ENCODE measurements at places on chromosomes 3 and 15. TPM values are rescaled to one million over a fixed set of nuclear protein-coding genes. Genes with fewer than 3 reads are reported as not detected.

SOX2 gene
- total RNA-seq, result not detected

KLF15 gene
- 0.18 TPM for total RNA-seq

CCDC39 gene
- total RNA-seq, result not detected

ZBED2 gene
- 0.72 TPM for total RNA-seq

PRSS50 gene
- total RNA-seq, result not detected

SNX22 gene
- under 0.01 TPM for total RNA-seq

IGSF10 gene
- total RNA-seq, result under 0.01 TPM

MGLL gene
- 23.7 TPM for total RNA-seq

SHC4 gene
- 2.5 TPM for total RNA-seq

GRCh38 chr15:84772467-84772866 is 24.1 kb downstream of the ZNF592 start:
- DNase-seq, result no peak

- no peak for DNase-seq
These were observed 774.3 kb downstream of the TUSC7 start for GRCh38 chr3:117483839-117484238.

GRCh38 chr3:123294296-123294938 is 92.7 kb downstream of the SEC22A start:
- no peak for DNase-seq

DNA sequence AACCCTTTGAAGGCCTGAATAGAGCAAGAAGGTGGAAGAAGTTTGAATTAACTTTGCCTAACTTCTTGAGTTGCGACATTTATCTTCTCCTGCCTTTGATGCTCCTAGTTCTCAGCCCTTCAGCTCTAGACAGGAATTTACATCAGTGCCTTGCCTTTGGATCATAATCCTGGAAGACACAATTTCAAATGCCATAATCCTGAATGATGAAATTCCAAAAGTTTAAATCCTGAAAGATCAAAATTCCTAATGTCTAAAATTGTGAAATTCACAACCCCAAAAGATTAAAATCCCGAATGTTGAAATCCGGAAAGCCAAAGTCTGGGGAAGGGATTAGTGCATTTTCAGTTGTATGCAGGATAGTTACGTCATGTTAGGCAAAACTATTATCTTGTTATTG is 166.6 kb upstream of the PDZRN3 start:
- no peak for DNase-seq

DNA sequence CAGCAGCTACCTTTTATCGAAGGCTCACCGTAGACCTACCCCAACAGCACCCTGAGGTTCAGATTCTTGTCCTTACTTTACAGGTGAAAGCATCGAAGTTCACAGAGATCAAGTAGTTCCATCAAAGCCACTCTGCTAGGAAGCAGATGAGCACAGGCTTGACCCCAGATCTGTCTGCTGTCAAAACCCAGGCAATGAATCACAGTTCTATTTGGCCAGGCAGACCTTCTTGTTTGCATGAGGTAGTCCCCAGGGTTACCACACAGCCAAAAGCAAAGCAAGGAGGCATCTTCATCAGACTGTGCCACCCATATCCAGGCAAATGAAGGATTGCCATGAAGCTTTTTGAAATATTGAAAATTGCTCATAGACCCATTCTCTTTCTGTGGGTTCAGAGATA is 33.0 kb downstream of the HES1 start:
- no peak for DNase-seq

DNA sequence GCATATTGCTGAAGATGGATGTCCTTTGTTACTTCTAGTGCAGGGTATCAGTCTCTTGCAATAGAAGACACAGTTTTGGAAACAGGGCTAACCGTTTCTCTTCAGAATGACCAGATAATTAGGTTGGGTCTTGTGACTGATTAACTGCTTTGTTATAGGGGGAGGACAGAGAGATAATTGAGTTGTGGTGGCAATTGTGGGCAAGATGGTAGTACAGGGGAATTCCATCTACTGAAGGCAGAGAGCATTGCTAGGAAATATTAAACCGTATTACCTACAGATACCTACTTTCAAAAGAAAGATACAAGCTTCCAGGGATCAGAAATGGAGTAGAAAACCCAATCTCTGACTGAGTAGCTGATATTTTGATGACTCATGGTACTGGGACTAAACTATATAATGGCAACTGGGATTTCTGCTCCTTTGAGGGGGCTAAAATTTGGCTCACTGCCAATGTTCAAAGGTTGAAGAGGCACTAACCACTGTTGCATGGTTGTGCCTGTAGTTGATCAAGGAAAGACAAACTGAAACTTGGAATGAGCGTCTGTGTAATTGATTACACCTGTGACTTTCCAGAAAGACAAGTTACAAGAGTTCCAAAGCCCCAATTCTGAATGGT is 4.2 kb downstream of the PRR23B start:
- DNase-seq, result no peak

DNA sequence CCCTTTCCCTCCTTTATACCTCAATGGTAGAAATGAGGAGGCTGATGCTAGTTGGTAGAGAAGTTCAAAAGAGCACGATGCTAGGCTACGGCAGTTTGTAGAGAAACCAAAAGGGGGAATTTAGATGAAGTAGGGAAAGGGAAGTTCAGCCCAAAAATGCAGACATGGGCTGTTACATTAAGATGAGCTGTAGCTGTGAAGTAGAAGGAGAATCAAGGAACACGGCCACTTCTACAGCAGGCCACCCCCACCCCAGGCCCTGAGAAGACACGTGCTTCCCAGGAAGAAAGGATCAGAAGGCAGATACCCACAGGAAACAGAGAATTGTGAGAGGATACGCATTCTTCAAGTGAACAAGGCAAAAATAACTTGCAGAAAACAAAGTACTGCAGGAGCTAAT is 2.1 kb upstream of the PARP14 start:
- DNase-seq, result no peak

DNA sequence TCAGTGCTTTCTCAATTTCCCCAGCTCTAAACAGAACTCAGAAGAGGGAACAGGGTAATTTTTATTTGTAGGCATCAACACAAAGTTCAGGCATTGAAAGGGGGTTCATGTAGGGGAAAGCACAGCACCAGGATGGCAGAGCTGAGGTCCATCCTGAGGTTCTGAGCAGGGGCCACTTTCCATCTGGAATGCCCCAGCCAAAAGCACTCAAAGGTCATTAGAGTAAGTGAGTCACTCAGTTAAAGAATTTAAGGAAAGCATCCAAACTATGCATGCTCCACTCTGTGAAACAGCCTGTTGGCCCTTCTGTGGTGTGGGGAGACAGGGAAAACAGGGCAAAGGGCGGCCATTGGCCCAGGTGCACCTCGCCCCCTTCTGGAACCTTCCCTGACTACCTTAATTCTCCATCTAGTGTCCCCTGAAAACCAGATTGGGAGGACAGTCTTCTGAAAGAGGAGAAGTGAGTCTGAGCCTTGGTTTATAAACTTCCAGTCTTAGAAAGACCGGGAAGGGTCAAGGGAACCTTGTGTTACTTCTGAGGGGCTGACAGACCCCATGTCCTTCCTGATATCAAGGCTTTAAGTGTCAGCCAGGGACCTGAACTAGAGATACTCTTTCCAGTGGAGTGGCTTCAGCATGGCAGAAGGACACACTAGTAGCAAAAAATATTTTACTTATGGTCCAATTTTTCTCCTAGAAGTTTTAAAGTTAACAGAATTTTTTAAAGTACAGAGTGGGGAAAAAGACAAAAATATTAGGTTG is 133.3 kb downstream of the MYLK start:
- DNase-seq, result peak; percentile 95

DNA sequence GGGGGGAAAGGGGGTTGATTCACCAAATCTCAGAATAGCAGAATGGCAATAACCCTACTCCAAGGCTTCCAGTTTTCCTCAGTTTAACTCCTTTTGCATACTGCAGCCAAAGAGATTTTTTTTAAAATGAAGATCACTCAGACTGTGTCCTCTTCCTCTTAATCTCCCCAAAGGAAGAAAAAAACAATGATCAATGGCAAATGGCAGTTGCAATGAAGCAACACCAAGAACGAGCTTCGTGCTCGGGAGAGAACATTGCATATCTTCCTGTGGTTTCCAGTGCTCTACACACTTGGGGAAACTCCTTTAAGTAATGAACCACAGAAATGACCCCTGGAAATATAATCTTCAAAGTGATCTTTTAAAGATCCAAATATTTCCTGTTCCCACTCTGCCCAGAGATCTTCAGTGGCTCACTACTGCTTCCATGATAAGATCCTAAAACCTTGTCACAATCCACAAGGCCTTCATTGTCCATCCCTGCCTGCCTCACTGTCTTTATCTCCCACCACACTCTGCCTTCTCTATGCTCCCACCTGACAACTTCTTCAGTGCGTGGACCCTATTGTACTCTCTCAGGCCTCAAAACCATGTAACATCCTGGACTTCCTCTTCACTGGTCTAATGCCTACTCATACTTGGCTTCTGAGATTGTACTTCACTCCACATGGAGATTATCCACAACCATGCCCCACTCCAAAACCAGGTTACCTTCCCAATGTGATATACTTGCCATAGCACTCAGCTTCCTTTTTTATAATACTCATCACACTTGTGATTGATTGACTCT is 394.8 kb downstream of the FHIT start:
- DNase-seq, result no peak

GRCh38 chr3:90068783-90069182 is 961.4 kb downstream of the EPHA3 start:
- DNase-seq, result no peak

All from IMR-90 (cell line).